ENCODE measurements at places on chromosomes 16 and 17.
A peak's percentile ranks its signal among the peaks of the same experiment; 100 is the strongest.

- DNase-seq, result no peak
These were observed 133.1 kb downstream of the SDK2 start for GRCh38 chr17:73510981-73511718.

DNA sequence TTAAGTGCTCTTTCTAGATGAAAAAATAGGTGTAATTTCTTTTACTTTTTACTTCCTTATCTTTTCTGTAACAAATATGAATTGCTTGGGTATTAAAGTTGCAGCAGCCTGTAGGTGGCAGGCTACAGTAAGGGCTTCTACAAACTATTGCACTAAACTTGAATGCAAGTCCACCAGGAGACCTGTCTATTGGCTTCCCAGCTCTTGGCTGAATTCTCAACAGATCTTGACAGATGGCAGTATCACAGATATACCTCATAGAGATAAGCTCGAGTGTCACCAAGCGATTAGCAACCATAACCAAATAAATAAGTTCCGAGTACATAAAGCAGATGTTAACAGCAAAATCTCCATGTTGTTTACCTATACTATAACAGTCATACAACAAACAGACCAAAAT lies 5.9 kb downstream of the BBS2 start:
- DNase-seq, result peak; percentile 41

GRCh38 chr17:75978938-75979704 lies at the start of the genes ACOX1 and TEN1:
Gene ACOX1, minus strand, starts transcription at chr17:75979166. Its CDS starts 93 bp downstream, at chr17:75979073.
Gene TEN1, plus strand, starts transcription at chr17:75979240. Its CDS starts 6,953 bp downstream, at chr17:75986193.
- DNase-seq, result peak; percentile 97

- DNase-seq, result no peak
These were observed 21.9 kb downstream of the PLEKHG4 start for GRCh38 chr16:67301080-67301782.

DNA sequence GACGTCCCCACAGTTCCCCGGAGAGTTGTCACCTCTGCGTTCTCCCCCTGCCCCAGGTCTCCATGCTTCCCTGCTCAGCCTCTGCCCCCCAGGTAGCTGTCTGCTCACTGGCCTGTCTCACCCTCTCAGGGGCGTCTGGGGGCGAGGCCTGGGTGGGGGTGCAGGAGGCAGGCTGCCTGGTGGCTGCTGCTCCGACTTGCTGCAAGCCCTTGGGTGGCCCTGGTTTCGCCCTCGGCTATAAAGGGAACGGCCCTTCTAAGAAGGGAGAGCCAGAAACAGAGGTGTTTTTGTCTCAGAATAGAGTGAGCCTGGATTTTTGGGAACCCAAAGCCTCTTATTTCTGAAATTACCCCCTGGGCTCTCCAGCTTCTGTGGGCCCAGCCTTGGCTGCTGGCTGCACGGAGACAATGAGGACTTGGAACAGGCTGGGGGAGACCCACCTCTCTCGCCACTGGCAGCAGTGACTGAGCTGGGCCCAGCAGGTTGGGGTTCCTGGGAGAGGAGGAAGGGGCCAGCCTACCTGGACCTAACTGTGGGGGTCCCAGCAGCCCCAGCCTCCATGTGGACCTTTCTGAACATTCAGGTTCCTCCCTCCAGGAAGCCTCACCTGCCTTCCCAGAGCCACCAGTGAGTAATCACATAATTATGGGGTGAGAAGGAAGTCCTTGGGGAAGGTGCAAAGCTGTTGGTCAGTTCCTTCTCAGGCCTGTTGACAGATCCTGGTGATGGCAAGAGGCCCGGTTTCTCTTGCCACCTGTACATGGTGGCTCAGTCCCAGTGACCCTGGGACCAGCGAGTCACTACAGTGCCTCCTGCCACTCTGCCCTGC lies 15.5 kb upstream of the SPNS2 start:
- DNase-seq, result no peak

DNA sequence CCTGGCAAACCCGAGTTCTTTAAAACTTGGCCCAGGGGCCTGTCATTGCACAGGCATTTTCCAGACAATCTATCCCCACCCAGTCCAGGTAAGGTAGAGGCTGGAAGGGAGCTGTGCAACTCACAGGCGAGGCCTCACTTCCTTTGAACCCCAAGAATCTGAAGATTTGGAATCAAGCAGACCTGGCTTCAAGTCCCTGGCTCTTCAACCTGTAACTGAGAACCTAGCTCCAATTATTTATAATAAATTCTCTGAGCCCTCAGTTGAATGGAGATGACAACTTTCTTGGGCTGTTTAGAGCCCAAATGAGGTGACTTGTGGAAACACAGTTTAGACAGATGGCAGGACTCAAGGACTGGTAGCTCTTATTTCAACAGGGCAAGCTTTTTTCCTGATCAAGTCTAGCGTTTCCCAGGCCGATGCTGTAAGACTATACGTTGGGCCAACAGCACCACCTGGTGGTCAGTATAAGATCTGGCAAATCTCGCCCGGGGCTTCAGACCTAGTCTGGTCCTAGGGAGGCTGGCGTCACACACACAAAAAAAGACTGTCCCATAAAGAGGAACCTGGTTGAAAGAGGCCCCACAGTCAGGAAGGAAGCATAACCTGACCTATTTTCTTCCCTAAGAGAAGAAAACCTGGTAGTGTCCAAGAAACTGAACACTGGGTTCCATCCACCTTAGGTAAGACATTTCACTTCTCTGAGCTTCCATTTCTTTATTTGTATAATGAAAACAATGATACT lies 117.9 kb downstream of the C17orf67 start:
- peak; percentile 73 for DNase-seq

DNA sequence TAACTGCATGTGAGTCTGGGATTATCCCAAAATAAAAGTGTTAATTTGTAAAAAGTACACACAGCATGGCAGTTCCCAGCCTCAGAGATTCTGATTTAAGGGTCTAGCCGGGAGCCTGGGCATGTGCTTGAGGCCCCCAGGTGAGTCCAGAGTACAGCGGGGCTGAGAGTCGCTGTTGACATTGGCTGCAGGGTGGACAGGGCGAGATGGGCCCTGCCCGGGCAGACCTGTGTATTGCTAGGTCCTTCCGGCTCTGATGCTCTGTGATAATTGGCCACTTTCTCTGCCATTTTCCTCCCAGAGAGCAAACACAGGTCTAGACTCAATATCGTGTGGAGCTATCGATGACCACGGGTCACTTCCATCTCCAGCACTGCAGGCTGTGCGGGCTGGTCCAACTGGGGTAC lies 73.6 kb downstream of the ABCC6 start:
- no peak for DNase-seq

GRCh38 chr16:87976665-87977064 lies 25.4 kb downstream of the BANP start:
- DNase-seq, result no peak

DNA sequence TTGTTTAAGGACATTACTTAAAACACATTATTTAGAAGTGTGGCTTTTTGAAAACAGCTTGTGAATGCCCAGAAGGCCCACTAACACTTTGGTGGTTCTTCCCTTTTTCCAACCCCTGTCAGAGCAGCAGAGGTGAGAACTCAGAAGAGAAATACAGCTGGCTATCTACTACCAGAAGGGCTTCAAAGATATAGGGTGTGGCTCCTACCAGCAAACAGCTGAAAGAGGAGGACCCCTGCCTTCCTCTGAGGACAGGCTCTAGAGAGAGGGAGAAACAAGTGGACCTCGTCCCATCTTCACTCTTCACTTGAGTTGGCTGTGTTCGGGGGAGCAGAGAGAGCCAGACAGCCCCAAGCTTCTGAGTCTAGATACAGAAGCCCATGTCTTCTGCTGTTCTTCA lies 6.9 kb upstream of the RAPGEFL1 start:
- DNase-seq, result no peak
